ENCODE measurements at places on chromosomes 1 and 21.
A peak's percentile ranks its signal among the peaks of the same experiment; 100 is the strongest.

GRCh38 chr21:42607525-42608102, 45.8 kb upstream of the PDE9A start:
- DNase-seq: no peak

DNA sequence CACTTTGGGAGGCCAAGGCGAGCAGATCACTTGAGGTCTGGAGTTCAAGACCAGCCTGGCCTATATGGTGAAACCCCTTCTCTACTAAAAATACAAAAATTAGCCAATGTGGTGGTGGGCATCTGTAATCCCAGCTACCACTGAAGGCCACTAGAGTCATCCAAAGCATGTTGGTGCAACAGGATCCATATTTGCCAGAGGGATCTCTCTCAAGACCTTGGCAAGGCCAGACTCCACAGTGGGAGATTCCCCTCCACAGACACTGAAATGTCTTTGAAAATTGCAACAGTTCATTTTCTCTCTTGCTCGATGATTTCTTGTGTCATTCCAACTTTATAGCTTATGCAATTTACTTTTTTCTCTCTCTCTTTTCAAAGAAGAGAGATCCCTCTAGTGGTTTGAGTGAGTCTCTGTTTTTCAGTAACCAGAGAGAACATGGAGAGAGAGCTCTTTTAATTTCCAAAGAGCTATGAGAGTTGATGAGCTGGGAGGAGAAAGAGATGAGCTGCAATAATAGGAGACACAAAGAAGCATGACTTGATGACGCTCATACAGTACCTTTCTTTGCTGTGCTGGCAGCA, 176.8 kb upstream of the USP25 start:
- no peak for DNase-seq

DNA sequence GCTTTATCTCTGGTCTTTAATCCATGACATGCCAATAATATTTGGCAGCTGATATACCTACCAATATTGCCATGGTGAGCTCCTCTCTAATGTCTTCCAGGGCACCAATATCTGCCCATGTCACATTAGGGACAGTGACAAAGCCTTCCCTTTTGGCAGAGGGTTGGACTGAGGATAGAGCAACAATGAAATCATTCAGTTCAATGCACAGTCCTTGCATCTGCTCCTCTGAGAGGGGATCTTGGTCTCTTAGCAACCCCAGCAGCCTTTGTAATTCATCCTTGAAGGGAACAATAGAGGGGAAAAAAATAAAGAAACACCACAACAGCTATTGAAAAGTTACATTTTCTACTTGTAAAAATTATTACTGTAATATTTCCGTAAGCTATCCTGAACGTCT, 42.3 kb downstream of the NVL start:
- peak; percentile 35 for DNase-seq

DNA sequence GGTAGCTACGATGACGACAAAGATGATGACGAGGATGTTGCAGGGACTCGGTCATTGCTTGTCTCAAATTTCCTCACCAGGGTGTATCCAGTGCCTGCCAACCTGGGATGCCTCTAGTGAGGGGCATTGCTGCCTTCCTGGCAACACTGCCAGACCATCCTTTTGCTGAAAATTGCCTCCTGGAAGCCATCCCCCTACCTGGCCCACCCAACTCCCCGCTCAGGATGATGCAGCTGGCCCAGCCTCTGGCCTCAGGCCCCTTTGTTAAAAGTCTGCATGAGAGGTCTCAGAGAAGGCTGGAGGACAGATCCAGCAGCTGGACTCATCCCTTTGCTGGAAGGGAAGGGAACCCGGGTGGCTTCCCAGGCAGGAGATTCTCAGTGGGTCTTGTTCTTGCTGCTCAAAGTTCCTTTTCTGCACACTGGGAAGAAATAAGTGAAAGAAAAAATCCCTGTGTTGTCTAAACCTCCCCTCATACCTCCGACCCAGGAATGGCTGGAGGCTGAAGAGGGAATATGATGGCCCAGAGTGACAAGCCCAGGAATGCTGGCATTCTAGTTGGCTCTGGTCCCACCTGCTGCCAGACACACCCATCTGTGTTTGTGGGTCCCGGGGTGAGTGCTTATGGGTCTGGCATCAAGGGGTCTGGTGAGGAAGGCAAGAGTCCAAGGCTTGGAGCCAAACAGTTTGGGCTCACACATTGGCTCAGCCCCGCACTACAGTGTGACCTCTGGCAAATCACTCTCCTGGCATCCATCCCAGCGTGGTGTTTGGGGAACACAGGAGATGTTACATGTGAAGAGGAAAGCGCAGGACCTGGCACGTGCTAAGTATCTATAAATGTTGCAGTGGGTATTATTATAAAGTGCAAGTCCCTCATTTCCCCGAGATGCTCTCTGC, 6.7 kb upstream of the FNDC5 start:
- peak; percentile 40 for DNase-seq

DNA sequence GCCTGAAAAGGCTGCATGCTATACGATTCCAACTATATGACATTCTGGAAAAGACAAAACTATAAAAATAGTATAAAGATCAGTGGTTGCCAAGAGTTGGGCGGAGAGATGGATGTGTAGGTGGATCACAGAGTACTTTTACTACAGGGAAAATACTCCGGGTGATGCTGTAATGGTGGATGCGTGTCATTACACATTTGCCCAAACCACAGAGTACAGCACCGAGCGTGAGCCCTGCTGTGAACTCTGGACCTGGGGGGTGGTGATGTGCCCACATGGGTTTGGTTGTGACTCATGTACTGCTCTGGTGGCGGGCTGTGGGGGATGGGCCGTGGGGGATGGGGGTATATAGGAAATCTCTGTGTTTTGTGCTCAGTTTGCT, 162.7 kb upstream of the COL6A1 start:
- no peak for DNase-seq

DNA sequence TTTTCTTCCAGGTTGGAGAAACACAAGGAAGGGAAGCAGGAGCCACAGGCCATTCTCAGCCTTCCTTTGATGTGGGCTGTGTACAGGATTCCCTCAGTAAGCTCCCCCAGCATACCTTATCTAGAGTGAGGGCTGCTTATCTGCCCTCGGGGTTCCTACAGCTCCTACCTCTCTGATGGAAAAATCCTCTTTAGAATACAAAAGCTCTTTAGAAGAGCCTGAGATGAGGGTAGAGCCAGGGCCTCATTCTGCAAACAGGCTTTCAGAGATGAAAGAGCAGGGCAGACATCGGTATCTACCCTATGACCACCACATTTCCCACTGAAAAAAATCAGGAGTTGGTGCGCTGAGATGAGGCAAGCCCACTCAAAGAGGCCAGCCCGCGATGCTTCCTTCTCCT, 85.1 kb downstream of the PLPP3 start:
- no peak for DNase-seq

- peak; percentile 94 for DNase-seq
These were observed 5.3 kb downstream of the DSCAM start for GRCh38 chr21:40841524-40842196.

DNA sequence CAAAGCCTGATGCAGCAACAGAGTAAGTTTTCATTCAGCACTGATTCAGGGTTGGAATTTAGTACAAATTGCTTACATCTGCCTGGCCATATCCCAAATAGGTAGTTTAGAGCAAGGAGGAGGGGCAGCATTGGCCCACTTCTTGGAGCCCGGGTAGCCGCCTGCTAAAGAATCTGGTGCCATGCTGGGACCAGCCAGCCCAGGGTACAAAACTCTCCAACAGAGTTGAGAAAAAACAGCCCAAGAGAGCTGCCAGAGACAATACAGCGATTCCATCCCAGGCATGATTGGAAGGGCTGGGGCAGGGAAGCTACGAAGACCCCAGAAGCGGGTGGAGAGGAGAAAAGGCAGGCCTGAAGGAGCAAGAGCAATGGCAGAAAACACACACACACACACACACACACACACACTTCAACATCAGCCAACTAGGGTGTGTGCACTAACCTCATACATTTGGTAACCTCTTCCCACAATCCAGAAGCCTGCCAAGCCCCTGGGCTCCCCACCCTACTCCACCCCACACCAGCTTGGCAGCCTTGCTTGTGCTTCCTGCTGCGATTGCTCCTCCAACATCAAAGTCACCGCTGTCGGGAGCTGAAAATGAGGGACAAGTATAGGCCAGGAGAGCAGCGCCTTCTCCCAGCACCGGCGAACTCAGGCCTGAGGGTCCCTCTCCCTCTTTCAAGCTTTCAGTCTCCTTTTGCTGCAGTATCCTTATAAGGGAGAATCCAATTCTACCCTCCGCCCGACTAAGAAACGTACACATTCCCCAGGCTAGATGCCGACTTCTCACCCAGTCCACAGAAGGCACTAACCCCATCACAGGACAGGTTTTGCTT, 1.2 kb downstream of the PIK3C2B start:
- DNase-seq: peak; percentile 48

DNA sequence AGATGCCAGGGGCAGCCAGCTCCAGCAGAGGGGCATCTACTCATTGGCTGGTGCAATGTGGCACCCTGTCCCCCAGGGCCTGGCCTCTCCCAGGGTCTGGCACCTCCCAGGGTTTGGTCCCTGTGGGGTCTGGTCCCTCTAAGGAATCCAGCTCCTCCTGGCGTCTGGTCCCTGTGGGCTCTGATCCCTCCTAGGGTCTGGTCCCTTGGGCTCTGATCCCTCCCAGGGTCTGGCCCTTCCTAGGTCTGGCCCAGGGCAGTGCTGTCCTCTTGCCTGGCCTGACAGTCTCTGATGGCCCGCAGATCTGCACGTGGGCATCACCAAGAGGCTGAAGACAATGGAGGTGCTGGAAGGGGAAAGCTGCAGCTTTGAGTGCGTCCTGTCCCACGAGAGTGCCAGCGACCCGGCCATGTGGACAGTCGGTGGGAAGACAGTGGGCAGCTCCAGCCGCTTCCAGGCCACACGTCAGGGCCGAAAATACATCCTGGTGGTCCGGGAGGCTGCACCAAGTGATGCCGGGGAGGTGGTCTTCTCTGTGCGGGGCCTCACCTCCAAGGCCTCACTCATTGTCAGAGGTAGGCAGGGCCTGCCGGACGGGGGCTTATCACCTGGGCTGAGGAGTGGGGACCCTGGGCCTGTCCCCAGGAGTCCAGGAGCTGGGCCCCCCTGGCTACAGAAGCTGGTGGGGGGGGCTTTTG, 73.9 kb downstream of the OBSCN start:
- no peak for DNase-seq

DNA sequence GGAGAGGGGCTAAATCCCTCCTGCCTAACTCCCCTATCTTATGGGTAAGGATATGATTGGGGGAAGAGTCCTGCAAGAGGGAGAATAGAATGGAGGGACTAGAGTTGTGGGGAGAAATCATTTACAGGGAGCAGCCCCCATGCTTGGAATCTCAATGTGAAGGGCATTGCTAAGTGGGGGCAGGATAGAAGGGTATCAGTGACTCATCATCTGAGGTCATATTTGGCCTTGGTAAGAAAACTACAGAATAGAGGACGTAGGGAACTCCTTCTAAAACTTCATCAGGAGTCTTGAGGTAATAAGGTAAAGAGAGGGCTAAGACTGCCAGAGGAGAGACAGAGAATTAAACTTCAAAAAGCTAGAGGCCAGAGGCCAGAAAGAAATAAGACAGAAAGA, 487 bp downstream of the HJV start:
- DNase-seq: no peak

DNA sequence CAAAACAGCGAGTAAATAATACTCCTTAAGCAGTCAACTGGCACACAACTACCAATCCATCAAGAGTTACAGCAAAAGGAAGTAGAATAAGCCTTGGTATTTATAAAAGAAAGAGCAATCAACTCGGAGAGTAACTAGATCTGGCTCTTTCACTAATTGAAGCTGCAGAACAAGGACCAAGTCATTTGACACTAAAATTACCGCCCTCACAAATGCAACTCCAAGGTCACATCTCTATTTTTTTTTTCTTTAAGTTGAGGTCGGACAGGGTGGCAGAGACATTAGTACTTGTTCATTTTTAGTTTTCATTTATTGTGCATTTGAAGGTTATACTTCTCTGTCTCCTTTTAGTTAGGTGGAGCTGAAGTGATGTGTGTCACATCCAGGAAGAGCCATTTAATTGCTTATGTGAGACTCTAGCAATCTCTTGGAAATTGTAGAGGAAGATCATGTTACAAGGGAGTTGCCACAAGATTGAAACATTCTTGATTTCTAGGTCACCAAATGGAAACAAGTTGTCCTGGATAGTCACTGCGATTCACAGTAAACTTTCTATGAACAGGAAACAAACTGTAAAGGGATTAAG, 138.1 kb upstream of the ADAMTS5 start:
- DNase-seq: no peak

DNA sequence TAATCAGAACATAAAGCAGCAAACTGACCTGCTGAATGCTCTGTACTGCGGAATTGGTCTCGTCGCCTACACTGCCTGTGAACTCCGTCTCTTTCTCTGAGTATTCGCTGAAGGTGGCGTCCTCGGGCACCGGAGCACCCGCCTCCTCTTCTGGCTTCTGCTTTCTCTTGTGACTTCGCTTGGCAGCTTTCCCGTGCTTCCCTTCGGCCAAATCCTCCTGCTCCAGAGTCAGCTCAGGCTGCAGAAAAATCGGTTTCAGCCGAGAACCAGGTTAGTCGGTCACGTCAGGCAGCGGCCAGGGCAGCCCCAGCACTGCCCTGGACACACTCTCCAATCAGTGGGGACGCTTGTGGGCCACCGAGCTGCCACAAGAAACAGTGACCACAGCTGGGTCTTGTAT, 35.8 kb upstream of the RIPK4 start:
- DNase-seq: no peak

GRCh38 chr1:119987686-119988085, 81.8 kb downstream of the NOTCH2 start:
- DNase-seq: no peak

GRCh38 chr1:91682882-91683597, 182.4 kb downstream of the CDC7 start:
- DNase-seq: no peak

DNA sequence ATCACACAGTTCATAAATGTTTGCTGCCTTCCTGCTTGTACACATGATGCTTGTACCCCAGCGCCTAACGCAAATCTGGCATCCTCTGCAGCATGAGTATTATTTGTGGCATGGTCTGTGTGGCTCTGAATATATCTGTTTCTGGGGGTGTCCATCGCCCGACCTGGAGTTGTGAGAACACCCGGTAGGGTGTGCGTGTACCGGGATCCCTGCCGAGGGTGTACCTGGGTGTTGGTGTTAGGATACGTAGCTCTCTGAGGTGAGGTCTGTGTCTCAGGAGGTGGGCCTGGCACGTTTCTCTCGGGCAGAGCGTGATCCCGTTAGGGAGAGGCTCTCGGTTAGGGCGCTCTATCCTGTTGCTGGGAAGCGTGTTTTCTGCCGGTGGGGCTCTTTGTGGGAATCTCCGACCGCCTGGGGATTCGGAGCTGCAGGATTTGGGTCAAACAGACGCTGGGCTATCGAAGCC, 10.4 kb upstream of the CDC20 start:
- peak; percentile 71 for DNase-seq

GRCh38 chr21:28725396-28725795, 267.3 kb downstream of the LTN1 start:
- DNase-seq: no peak

DNA sequence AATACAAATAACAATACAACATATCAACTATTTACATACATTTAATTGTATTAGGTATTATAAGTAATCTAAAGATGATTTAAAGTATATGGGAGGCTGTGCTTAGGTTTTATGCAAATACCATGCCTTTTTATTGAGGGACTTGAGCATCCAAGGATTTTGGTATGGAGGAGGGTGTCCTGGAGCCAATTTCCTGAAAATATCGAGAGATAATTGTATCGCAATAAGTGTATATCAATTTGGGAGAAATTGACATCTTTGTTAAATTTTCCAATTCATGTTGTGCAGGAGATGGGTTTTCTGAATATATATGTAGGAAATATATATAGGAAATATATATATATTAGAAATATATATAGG, 63.5 kb downstream of the ATP1A1 start:
- no peak for DNase-seq

Measured in NCI-H345 (cell line).